ENCODE measurements at places on chromosomes 11 and 22. TPM values are rescaled to one million over a fixed set of nuclear protein-coding genes. Genes with fewer than 3 reads are reported as not detected.

GRCh38 chr11:93024369-93024768, 54.9 kb downstream of the MTNR1B start:
- no peak overlapping the region for H3K4me3 ChIP-seq
- no peaks in the 10 kb centered on the region for H3K4me1 ChIP-seq
- no peaks in the 10 kb centered on the region for H3K36me3 ChIP-seq
- peaks cover 11% of the 10 kb centered on the region for H3K27me3 ChIP-seq

DNA sequence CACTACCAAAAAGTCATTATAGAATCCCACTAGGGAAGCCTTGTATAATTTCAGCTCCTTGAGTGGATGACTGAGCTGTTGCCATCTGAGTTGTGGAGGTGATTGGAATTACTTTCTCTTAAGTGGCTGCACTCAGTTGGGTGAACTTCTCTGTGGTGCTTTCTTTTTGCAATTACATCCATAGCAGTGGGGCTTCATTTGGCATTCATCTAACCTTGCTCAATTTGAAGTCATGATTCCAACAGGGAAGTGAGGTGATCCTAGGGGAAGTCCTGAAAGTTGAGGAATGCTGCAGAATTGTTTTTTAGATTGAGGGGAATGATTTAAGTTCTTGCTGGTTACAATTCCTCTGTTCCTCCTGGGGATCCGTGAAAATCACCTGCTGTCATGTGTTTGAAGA, 39.6 kb downstream of the ARHGAP42 start:
- no peak for DNase-seq
- no peaks in the 10 kb centered on the region for H3K36me3 ChIP-seq
- no peak overlapping the region for H3K4me3 ChIP-seq
- peaks cover 3% of the 10 kb centered on the region for H3K27me3 ChIP-seq
- no peak overlapping the region for H3K27ac ChIP-seq

DNA sequence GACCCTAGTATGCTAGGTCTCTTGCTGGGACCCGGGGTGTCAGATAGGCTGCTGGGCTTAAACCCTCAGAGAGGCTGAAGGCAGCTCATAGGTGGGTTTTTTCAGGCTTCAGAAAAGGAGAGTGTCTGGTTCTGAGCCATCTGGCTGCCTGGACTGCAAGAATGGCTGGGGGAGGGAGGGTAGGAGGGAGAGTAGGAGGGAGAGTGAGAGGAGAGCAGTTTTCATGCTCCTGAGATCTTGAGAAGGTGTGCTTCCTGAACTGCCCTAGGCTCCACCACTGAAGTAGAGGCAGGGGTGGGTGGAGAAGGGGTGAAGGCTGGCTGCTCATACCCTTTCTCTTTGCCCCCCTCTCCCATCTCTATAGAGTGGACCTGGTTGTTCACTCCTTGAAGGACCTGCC, 4.6 kb downstream of the HMBS start:
- H3K36me3 ChIP-seq: peaks cover 27% of the 10 kb centered on the region
- no peak overlapping the region for H3K4me3 ChIP-seq
- no peak for DNase-seq
- no peak overlapping the region for H3K27ac ChIP-seq

- no peaks in the 10 kb centered on the region for H3K36me3 ChIP-seq
- peaks cover 7% of the 10 kb centered on the region for H3K4me1 ChIP-seq
- no peak overlapping the region for H3K27ac ChIP-seq
- peaks cover 4% of the 10 kb centered on the region for H3K27me3 ChIP-seq
- no peak for DNase-seq
These were observed 13.1 kb upstream of the MS4A10 start for GRCh38 chr11:60771879-60772525.

DNA sequence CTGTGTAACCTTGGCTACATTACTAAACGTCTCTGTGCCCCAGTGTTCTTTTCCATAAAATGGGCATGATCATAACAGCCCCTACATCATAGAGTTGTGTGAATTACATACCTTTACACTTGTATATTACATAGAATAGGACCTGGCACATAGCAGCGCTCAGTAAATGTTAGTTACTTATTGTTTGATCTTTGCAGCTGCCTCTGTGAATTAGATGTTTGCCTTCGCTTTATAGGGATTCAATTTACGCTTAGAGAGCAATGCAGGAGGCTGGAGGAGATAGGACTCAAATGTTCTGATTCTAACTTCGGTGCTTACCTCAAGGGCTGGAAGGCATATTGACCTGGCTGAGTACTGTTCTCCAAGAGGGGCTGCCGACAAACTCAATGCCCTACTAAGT, 10.4 kb upstream of the TIMP3 start:
- no peak for DNase-seq
- no peaks in the 10 kb centered on the region for H3K36me3 ChIP-seq
- H3K27ac ChIP-seq: no peak overlapping the region
- no peaks in the 10 kb centered on the region for H3K4me1 ChIP-seq
- no peak overlapping the region for H3K4me3 ChIP-seq
- H3K27me3 ChIP-seq: no peaks in the 10 kb centered on the region

GRCh38 chr11:123977731-123978347, at the start of gene OR10S1:
Gene OR10S1, minus strand, starts transcription at chr11:123977781. Its CDS starts 117 bp downstream, at chr11:123977664.
- no peak within 1 kb of the TSS for H3K4me3 ChIP-seq
- no peaks in the 10 kb centered on the region for H3K36me3 ChIP-seq
- DNase-seq: no peak

DNA sequence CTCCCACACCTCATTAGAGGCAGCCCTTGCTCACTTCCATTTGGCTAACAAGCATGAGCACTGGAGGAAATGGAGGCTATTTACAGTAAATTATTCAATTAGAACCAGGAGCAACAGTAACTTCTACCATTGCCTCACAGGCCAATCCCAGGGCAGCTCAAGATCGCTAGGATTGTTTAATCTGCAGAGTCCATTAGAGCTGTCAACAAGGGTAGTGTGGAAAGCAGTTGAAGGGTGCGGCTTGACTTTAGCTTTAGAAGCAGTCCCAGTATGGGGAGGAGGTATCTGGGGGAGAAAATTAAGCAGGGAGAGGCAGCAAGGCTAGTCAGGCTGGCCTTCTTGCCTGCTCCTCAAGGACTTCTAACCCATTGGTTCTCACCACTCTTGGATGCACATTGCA, 38.3 kb upstream of the CYP2R1 start:
- no peaks in the 10 kb centered on the region for H3K4me1 ChIP-seq
- DNase-seq: no peak
- no peak overlapping the region for H3K27ac ChIP-seq
- no peaks in the 10 kb centered on the region for H3K27me3 ChIP-seq

The ADAMTS8 gene
- total RNA-seq: not detected
